ENCODE measurements at places on chromosomes 13 and 19.

DNA sequence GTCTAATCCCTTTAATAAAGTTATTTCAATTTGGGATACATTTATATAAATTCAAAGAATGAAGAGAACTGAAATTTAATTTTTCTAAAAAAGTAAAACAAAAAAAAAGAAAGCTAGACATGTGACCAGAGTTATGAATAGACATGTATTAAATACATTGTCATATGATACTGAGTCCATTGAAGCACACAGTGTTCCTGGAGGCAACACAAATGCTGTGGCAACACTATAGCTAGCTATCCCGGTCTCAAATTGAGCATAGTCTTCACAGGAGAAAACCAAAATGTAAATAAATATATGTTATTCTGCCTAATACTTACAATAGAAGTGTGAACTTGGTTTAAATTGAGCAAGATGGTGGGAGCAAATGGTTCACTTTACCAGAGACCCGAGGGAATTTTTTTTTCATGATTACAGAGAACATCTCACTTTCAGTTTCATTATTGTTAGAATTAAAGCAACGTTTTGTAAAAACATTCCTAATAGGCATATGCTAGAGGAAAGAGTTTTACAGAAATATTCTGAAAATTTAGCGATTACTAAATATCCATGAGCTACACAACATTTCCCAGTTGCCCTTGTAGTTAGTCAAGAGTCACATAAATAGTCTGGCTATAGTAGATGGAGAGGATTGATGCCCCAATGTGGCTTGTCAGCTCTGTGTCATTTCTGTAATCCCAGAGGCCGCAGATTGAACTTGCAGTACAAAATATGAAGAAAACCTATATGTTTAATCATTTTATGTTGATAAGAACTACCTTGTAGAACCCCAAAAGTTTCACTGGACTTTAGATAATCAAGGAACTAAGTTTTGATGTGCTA, 775.7 kb upstream of the SPRY2 start:
- no peak for DNase-seq
- no peaks in the 10 kb centered on the region for H3K36me3 ChIP-seq
- H3K4me1 ChIP-seq, result no peaks in the 10 kb centered on the region
- no peak overlapping the region for H3K4me3 ChIP-seq
- no peaks in the 10 kb centered on the region for H3K27me3 ChIP-seq
- no peak overlapping the region for H3K27ac ChIP-seq

DNA sequence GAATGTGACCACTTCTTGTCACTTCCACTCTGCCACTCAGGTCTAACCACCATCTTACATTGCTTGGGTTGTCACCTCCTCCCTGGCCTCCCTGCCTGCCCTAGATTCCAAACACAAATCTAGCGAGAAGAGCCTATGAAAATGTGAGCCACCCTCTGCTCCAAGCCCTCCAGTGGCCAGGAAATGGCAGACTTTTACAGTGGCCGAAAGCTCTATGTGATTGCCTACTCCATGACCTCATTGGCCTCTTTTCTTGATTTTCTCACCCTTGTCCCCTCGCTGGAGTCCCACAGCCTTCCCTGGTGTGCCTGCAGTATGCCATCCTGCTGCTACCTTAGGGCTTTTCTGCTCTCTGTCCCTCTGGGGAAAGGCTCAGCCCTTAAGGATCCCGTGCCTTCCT, 84.2 kb downstream of the LRCH1 start:
- H3K27ac ChIP-seq, result no peak overlapping the region
- no peaks in the 10 kb centered on the region for H3K27me3 ChIP-seq
- DNase-seq, result no peak
- H3K4me1 ChIP-seq, result peaks cover 4% of the 10 kb centered on the region
- H3K36me3 ChIP-seq, result no peaks in the 10 kb centered on the region

DNA sequence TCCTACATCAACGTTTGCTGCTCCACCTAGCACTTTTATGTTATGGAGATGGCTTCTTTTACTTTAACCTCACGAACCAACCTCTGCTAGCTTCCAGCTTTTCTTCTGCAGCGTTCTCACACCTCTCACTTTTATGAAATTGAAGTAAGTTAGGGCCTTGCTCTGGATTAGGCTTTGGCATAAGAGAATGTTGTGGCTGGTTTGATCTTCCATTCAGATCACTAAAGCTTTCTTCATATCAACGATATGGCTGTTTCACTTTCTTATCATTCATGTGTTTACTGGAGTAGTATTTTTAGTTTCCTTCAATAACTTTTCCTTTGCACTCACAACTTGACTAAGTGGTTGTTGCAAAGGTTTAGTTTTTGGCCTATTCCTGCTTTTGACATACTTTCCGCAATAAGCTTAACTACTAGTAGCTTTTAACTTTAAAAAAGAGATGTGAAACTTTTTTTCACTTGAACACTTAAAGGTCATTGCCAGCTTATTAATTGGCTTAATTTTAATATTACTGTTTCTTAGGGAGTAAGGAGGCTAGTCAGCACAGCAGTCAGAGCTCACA, 60.0 kb upstream of the SPRY2 start:
- no peak overlapping the region for H3K27ac ChIP-seq
- H3K36me3 ChIP-seq, result no peaks in the 10 kb centered on the region
- no peak for DNase-seq

DNA sequence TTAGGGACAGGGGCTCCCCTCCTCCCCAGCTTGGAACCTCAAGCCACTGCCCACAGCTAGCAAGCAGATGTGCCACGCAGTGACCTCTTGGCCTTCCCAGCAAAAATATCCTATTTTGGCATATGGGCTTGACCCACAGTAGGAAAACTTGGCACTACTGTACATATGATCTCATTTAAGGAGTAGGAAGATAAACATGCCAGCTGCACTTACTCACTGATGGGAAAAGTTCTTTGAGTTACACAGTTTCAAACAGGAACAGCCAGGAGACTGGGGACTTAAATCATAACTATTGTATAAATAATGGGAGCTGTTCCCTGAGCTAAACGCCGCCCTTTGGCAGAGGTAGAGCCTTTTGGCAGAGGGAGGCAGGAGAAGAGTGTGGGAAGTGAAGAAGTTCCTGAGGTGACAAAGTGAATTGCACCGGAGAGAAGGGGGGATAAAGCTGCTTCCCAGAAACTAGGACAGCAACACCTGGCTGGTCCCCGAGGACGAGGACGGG, 6.1 kb downstream of the SACS start:
- H3K27me3 ChIP-seq, result no peaks in the 10 kb centered on the region
- peak; percentile 57 for DNase-seq
- H3K27ac ChIP-seq, result peak overlapping the region; percentile 81
- H3K36me3 ChIP-seq, result no peaks in the 10 kb centered on the region
- no peaks in the 10 kb centered on the region for H3K4me1 ChIP-seq

- no peak overlapping the region for H3K4me3 ChIP-seq
- no peaks in the 10 kb centered on the region for H3K27me3 ChIP-seq
- peaks cover 6% of the 10 kb centered on the region for H3K4me1 ChIP-seq
- no peak for DNase-seq
Measured at GRCh38 chr13:98525456-98526181, 51.3 kb downstream of the STK24 start.

GRCh38 chr13:80390338-80390737, 49.4 kb upstream of the SPRY2 start:
- no peak for DNase-seq
- H3K4me1 ChIP-seq, result no peaks in the 10 kb centered on the region
- H3K27ac ChIP-seq, result no peak overlapping the region
- H3K27me3 ChIP-seq, result no peaks in the 10 kb centered on the region
- H3K36me3 ChIP-seq, result no peaks in the 10 kb centered on the region
